ENCODE measurements at places on chromosomes 2 and 18. TPM values are rescaled to one million over a fixed set of nuclear protein-coding genes. Genes with fewer than 3 reads are reported as not detected.

CROCC2 gene
- not detected for total RNA-seq

SERPINB2 gene
- 34.4 TPM for total RNA-seq

TMEM169 gene
- total RNA-seq, result 0.83 TPM

SPDYA gene
- not detected for total RNA-seq

PUS10 gene
- 5.7 TPM for total RNA-seq
